ENCODE measurements at places on chromosomes 11 and 22. TPM values are rescaled to one million over a fixed set of nuclear protein-coding genes. Genes with fewer than 3 reads are reported as not detected.

The FOLR1 gene
- total RNA-seq, result 0.18 TPM

The NCR3LG1 gene
- total RNA-seq, result 4.6 TPM

The MYRF gene
- 0.18 TPM for total RNA-seq

The IL17REL gene
- not detected for total RNA-seq

The OR5AL1 gene
- total RNA-seq, result not detected

The C11orf97 gene
- not detected for total RNA-seq

The PIK3IP1 gene
- total RNA-seq, result 191 TPM

The MS4A15 gene
- total RNA-seq, result not detected

The DLG2 gene
- total RNA-seq, result 5.8 TPM

The GSTT2 gene
- total RNA-seq, result not detected

The CNIH2 gene
- not detected for total RNA-seq

The PLA2G6 gene
- total RNA-seq, result 9.3 TPM

The C22orf42 gene
- total RNA-seq, result not detected

The SYT7 gene
- total RNA-seq, result 7.0 TPM

The RASSF7 gene
- total RNA-seq, result 2.5 TPM

The CCDC116 gene
- total RNA-seq, result 0.25 TPM

The ARHGAP8 gene
- total RNA-seq, result 0.41 TPM

The SERPING1 gene
- 77.0 TPM for total RNA-seq

The COA4 gene
- 70.8 TPM for total RNA-seq

The PLXNB2 gene
- total RNA-seq, result 130 TPM

The CEND1 gene
- 1.2 TPM for total RNA-seq

The SMIM35 gene
- not detected for total RNA-seq

The POU2AF3 gene
- 0.45 TPM for total RNA-seq

The PHETA2 gene
- total RNA-seq, result 29.8 TPM

The BCO2 gene
- 1.5 TPM for total RNA-seq

The C11orf16 gene
- not detected for total RNA-seq

The CCDC87 gene
- 0.45 TPM for total RNA-seq

The SLC25A45 gene
- 0.41 TPM for total RNA-seq

The CNTN5 gene
- 0.90 TPM for total RNA-seq

The IPO7 gene
- total RNA-seq, result 115 TPM

The ANO3 gene
- total RNA-seq, result 0.98 TPM

The YPEL4 gene
- 1.7 TPM for total RNA-seq

The ACCS gene
- 39.4 TPM for total RNA-seq

Data from fibroblast of the aortic adventitia (primary cell).